ENCODE measurements at places on chromosomes 1 and 21.

DNA sequence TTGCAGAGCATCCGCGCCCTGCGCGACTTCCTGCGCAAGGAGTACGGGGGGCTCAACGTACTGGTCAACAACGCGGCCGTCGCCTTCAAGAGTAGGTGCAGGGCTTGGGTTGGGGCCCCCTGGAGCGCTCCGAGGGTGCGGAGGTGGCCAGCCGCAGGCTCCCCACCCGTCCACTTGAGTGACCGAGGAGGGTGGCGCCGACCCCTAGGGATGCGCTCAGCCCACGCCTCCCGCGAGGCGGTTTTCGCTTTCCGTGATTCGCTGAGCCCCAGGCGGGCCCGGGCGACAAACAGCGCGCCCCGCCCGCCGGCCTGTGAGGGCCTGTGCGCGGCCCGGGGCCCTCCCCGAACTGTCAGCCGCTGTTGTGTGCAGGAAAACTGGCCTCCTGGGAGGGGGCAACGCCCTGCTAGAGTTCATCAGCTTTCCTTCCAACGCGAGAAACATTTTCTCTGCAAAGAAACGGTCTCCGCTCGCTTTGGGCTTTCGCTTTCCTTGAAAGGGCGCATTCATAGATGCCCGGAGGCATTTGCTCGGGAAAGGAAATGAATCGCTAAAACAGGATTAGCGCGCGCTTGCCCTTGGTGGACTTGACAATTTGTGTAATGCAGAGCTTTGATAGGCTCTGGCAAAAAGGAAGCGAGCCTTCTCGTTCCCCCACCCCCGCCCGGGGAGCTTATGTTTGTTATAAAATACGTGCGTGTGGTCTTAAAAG, 668 bp downstream of the CBR3 start:
- peak; percentile 12 for DNase-seq

GRCh38 chr1:61538228-61538627, 186.7 kb downstream of the TM2D1 start:
- no peak for DNase-seq

GRCh38 chr1:170803711-170804110, 131.6 kb upstream of the MROH9 start:
- DNase-seq: no peak

DNA sequence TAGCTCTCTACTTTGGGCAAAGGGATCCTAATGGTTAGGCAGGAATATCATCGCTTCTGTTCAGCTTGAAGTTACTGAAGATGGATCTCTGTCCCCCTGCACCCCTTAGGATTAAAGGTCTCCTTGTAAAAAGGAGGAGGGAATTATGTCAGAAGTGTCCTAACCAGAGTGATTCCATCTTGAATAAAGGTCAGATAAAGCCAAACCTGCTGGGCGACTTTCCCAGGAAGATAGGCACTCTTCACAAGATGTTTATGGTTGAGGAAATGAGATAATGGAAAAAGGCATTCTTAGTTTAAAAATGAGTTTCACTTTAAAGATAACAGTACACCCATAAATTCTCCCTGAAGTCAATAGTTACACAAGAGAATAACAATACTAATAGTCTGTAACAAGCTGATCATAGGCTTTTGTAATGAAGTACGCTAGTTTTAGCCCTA, 1.7 kb upstream of the NENF start:
- no peak for DNase-seq

GRCh38 chr1:22537441-22538139, 25.7 kb upstream of the EPHA8 start:
- DNase-seq: no peak

- no peak for DNase-seq
Measured at GRCh38 chr1:201334325-201335173, 42.9 kb downstream of the TNNT2 start.

DNA sequence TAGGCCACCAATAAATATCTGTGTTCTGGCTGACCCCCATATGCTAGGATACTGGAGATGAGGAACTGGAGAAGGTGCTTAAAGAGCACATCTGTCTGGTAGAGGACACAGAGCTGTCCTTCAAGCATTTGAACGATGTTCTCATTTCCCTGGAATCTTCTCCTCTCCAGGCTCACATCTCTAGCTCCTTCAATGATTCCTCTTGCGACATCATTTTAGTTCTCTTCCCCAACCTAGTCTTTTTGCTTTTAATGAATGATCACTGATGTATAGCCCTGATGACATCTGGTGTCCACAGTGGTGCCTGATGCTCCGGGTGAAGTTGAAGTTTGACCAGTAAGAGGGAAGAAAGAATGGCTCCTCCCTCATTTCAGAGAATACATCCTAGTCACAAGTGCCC, 80.8 kb upstream of the UBE2U start:
- no peak for DNase-seq

DNA sequence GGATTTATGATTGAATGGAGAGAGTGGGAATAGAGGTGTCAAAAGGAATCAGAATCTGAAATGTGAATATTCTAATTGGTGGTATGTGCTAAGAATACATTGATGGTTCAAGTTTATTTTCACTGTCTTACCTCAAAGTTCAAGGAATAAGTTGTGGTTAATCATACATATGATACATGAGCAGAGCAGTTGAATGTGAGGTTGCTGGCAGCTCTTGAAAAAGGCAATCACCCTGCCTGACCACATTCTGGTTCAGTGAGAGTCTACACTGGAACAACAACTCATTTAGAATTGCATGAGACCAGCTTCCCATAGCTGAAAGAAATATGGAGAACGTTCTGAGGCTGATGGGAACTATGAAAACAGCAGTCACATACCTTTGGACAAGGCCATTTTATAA, 68.3 kb upstream of the ARHGAP29 start:
- DNase-seq: no peak

DNA sequence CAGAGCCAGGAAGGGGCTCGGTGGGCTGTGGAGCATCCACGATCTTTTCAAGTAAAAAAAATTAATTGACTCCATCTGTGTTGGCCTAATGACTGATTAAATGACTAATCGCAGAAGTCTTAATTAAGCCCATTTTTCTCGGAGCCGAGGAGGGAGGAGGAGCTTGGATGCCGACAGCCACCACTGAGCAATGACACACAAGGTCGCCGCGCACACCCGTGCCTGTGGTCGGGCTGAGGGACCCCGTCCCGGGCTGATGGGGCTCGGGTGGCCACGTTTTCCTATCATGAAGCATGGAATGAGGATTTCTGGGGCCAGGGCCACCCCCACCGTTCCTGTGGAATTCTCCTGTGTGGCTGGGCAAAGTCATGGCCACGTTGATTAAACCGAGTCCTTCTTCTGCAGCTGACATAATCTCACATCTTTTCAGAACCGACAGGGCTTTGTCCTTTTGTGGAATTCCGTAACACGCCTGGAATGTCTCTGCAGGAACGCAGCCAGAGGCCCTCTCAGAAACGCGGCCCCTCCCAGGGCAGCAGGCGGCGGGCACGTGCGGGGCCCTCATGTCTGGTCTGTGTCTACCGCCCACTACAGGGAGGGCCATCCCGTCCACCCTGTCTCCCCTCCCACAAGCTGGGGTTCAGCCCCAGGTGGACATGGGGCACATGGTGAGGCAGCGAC, 60.7 kb downstream of the MORN1 start:
- DNase-seq: no peak

- DNase-seq: no peak
Measured at GRCh38 chr1:206570529-206570928, 41.7 kb downstream of the EIF2D start.

- no peak for DNase-seq
Measured at GRCh38 chr1:238487931-238488330, 597.2 kb upstream of the ZP4 start.

DNA sequence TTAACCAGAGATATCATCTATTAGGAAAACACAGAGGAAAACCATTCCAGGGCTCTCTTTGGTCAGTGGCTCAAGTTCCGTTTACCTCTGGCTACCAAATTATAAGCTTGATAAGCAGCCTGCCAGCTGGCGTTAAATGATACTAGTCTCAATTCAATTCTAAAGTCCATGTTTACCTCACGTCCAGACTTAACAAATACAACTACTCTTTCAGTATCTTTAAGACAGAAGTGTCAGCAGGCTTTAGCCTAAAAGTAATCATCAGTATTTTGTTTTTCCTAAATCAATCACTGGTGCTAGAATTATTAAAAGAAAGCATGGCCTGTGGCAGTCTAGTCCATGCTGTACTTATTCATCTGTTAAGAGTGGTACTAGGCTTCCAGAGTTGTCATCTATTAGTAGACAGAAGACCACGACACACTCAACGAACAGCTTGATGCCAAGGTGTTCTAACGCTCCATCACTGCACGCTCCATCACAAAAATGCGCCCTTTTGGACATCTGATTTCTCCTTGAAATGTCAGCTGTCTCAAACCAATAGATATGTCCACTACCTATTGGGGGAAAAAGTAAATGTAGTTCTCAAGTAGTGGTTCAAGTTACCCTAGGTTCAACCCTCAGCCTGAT, 1.5 kb downstream of the IVNS1ABP start:
- no peak for DNase-seq

DNA sequence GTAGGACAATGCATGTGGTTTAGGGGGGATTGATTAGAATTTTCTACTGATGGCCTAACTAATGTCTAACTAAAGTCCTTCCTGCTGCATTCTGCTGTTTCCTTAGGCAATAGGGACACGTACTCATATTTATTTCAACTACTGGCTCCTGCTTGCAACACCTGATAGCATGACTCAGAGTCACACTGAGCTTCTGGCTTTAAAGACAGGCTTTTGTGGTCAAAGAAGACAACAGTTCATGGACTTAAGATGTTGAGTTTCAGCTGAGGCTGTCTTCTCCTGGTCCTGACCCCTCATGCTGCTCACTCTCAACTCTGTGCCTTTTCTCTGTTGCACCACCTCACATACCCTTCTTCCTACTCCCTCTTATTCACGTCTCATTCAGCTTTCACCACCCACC, 29.1 kb upstream of the TRABD2B start:
- DNase-seq: no peak

- peak; percentile 70 for DNase-seq
Measured at GRCh38 chr21:42524341-42525028, 10.8 kb downstream of the SLC37A1 start.

- DNase-seq: no peak
Measured at GRCh38 chr1:209702832-209703231, 1.8 kb upstream of the HSD11B1 start.

- DNase-seq: no peak
Measured at GRCh38 chr1:37655274-37655673, 20.6 kb upstream of the RSPO1 start.

DNA sequence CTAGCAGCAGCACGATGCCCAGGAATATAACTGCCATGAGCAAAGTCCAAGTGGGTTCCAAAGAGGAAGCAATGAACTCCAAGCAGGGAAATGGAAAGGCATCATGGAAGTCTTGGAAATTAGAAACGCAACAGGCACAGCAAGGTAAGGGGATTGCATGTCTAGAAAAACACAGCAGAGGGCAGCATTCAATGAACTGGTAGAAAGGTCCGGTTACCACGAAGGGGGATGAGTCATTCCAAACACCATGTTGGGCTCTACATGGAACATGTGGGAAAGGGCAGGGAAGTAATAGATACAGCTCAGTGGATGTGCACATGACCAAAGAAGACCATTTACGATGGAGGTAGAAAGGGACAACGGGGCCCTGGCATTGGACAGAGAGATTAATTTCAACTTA, 36.4 kb downstream of the RXRG start:
- DNase-seq: no peak

DNA sequence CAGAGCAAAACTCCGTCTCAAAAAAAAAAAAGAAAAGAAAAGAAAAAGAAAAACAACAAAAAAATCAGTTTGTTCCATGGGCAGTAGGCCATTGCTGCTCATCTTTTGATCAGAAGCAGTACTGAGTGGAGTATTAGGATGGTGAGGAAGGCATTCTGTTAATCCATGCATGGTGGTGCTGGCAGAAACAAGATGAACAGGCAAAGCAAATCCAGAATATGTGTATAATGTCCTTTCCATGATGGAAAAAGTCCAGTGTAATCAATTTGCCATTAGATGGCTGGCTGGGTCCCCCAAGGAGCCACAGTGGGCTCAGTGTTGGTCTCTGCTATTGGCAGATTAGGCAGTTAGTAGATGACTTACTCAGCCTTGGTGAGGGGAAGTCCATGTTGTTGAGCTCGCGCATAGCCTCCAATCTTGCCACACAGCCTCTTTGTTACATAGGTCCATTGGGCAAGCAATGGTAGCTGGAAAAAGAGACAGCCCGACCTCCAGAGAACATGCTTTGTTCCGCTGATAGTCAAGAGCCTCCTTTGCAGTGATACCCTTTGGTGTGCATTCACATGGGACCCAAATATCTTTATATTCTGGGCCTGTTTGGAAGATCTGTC, 23.3 kb downstream of the H3-3A start:
- DNase-seq: no peak

- DNase-seq: peak; percentile 18
Measured at GRCh38 chr1:12121212-12122003, 45.4 kb upstream of the TNFRSF1B start.

- no peak for DNase-seq
Measured at GRCh38 chr21:43832158-43832550, 32.9 kb upstream of the AGPAT3 start.

GRCh38 chr1:119675349-119676345, 27.6 kb upstream of the ZNF697 start:
- DNase-seq: peak; percentile 30

Data from effector memory CD8-positive, alpha-beta T cell (primary cell).